Hematopoietic multipotent progenitor cell treated with erythropoietin and hydrocortisone succinate and interleukin-3 and kit ligand, for 17 days (in vitro differentiated cells): ENCODE measurements at places on chromosomes 6 and 20.
A peak's percentile ranks its signal among the peaks of the same experiment; 100 is the strongest.

DNA sequence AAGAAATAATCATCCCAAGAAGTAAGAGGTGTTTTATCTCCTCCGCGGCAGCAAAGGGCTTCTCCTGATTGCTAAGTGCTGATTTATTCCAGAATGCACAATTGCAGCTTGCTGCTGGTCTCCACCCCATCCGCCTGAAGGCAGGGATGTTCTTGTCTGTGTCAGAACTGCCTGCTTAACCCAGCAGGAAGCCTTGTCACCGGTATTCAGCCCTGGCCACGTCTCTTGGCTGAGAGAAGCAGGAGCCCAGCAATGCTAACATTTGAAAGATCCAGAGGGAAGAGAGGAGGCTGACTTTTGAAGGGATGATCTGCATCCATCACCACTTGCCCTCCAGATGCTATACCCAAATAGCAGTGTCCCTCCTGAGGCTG is 4.2 kb downstream of the SCML4 start:
- no peak for DNase-seq

DNA sequence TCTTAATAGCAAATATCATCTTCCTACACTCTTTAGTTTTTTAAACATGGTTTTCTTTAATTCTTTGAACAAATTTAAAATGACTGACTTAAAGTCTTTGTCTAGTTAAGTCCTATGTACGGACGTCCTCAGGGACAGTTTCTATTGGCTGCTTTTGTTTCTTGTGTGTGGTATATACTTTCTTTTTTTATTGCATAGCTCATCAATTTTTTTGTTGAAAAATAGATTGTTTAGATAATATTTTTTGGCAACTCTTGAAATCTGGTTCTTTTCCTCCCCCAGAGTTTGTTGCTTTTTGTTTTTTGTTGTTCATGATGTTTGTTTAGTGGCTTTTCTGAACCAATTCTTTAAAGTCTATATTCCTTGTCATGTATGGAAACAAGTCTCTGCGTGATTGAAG is 479.8 kb downstream of the PREX1 start:
- no peak for DNase-seq

DNA sequence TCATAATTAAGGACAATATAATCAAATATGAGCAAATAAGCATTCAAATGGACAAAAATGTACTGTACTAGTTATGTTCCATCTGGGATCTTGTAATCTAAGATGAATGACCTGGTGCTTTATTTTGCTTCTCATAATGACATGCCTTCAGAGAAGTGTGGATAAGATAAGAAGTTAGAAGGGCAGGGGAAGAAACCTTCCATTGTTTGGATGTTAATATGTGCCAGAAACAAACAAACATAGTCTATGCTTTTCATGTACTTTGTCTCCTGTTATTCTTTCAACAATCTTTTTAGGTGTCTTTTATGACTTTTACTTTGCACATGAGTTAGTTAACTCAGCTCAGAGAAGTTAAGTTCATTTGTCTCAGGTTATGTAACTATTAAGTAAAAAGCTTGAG is 511.5 kb upstream of the SOX4 start:
- no peak for DNase-seq

DNA sequence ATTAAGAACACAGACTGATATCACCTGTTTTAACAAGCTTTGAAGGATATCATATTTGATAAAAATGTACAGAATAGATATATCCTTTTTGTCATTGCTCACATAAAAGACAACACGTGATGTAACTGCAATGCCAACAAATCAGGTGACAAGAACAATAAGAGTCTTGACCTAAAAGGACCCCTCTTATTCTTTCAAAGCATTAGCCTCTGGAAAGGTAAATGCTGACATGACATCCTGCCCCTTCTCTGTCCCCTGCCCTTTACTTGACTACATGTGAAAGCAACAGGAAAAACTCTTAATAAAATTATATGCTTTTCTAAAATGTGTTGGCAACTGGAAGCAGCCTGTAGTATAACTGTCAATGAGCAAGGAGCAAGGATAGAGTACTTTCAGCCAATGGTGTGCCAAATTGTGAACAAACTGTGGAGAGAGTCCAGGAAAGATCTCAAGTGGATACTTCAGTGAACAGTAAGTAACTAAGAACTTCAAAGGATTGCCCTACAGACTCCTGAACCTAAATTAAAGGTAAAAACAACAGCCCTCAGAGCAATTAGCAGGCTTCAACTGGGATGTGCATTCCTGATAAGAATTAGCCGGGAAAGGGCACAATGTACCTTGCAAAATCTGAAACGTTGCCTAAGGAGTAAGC is 16.3 kb downstream of the PTPRK start:
- no peak for DNase-seq

DNA sequence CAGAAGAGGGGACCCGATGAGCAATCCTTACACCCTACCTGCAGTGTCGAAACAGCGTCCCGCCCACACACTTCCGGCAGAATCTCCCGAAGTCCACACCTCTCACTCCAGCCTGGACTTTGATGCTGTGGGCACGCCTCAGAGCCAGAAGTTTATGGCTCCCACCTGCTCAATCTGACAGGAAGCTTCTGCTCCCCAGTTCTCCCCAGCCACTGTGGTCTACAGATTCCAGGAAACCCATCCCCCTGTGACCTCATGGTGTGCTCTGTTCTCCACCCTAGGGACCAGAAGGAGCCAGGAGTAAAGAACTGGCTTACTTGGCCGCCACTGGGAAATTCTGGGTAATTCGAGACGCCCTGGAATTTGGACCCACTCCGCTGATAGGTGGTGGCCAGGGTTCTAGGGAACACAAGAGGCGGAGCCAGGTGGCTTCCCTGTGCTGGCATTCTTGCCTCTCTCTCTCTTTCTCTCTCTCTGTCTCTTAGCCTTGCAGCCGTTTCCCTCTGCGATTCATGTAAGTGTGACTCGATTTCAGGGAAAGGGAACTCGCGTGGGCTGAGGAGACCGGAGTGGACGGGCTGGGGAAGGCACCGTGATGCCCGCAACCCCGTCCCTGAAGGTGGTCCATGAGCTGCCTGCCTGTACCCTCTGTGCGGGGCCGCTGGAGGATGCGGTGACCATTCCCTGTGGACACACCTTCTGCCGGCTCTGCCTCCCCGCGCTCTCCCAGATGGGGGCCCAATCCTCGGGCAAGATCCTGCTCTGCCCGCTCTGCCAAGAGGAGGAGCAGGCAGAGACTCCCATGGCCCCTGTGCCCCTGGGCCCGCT is at the start of gene TRIM15:
Gene TRIM15, plus strand, starts transcription at position 457 of the 828 bp plus-strand sequence. Its CDS starts 139 bp downstream, at position 596.
- DNase-seq: peak; percentile 19

GRCh38 chr6:100449239-100449691 is 15.5 kb downstream of the SIM1 start:
- no peak for DNase-seq

GRCh38 chr6:12504325-12504966 is 212.1 kb upstream of the PHACTR1 start:
- no peak for DNase-seq

DNA sequence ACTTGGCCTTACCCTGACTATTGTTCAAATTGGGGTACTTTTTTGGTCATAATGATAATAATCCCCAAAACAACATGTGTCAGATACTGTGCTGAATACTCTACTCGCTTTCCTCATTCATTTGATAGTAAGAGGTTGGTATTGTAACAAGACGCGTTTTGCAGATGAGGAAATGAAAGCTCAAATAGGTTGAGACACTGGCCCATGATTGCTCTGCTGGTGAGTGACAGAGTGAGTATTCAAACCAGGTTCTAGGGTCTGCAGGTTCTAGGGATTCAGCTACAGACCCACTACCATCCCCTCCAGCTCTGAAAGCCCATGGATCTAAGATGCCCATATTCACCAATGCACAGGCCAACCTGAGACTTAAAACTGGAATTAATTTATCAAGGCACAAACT is 1.3 kb upstream of the ENPP4 start:
- DNase-seq: no peak

GRCh38 chr20:62818592-62819493 is 2.0 kb downstream of the COL9A3 start:
- no peak for DNase-seq

DNA sequence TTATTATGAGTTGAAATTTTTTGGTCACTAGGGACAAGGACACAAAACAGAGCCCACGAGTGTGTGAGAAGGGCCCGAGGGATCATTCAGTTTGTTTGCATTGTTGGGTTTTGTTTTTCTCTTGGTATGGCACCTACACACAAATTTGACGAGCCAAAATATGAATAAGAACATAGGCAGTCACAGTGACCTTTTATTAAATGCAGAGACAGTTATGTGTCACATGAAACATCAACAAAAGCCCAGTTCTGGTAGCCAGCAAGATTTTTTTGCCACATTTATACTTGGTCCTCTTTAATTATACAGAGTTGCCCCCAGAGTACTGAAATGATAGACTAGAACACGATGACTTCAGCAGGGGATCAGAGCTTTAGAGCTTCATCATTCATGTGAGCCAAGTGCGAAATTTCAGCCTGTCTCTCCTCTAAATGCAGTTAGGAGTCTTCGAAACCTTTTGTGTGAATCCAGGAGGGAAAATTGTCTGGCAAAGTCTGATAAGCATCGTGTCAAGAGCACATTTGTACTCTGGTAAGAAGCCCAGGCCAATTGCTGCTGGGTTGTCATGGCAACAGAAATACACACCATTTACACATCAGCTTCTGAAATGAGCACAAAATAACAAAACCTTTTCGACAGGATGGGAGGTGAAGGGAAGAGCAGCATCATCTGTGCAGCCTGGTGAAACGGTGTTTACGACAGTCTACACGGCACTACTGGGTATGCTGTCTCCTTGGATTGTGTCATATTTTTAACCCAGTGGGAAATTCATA is 79.2 kb upstream of the RIPOR2 start:
- no peak for DNase-seq

GRCh38 chr20:19003366-19004336 is 190.1 kb downstream of the SCP2D1 start:
- DNase-seq: no peak

DNA sequence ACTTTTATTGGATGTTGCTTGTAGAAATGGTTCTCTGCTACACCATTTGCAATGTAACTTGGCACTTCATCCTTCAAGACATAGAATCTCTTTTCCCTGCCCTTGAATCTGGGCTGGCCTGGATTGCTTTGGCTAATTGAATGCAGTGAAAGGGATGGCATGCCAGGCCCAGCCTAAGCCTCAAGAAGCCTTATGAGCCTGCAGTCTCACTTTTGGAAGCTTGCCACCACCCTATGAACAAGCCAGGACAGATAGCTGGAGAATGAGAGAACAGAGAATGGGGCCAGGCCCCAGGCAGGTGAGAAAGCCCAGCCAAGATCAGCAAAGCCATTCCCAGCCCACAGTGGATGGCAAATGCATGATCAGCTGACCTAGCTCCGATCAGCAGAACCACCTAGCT is 350.7 kb upstream of the RNF24 start:
- DNase-seq: no peak

GRCh38 chr6:2764610-2765165 is 505 bp upstream of the WRNIP1 start:
- DNase-seq: peak; percentile 76

DNA sequence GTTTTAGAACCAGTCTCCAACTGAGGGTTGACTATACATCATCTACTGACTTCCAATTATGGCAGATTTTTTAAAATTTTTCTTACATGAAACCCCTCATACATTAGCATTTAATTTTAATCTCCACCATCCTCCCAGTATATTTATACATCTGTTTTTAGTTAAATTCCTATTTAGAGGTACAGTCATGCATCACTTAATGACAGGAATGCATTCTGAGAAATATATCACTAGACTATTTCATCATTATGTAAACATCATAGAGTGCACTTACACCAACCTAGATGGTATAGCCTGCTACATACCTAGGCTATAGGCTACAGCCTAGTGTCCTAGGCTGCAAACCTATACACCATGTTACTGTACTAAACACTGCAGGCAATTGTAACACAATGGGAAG is 316.7 kb upstream of the MARCKS start:
- no peak for DNase-seq

GRCh38 chr6:122829456-122829855 is 40.4 kb downstream of the SMPDL3A start:
- no peak for DNase-seq

GRCh38 chr20:58138395-58138794 is 90.1 kb downstream of the ANKRD60 start:
- DNase-seq: no peak

- no peak for DNase-seq
Measured at GRCh38 chr6:2740581-2740980, 10.1 kb downstream of the MYLK4 start.

DNA sequence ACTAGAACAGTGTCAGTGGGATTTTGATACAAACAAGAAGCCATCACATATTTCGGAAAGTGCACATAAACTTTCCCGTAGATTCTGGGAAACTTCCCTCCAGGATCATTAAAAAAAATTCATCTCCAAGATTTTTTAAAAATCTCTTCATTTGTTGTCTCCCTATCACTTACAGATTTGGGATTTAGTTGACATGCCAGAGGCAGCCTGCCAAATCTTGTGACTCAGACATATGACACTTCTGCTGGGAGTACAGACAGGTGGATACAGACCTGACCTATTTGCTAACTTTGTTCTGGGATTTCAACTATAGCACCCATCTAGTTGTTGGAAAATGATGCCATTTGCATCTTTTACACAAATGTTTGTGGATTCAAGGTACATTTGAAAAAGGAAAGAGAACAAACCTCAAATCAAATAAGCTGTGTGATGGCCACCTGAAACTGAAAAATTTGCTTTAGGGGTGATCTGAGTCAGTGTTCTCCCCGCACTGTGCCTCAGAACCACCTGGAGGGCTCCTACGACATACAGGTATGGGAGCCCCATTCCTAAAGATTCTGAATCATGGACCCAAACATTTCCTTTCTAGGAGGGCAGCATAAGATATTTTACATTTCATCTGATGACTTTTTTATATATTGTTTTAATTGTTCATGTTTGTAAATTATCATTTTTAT is 21.9 kb upstream of the CD2AP start:
- no peak for DNase-seq

DNA sequence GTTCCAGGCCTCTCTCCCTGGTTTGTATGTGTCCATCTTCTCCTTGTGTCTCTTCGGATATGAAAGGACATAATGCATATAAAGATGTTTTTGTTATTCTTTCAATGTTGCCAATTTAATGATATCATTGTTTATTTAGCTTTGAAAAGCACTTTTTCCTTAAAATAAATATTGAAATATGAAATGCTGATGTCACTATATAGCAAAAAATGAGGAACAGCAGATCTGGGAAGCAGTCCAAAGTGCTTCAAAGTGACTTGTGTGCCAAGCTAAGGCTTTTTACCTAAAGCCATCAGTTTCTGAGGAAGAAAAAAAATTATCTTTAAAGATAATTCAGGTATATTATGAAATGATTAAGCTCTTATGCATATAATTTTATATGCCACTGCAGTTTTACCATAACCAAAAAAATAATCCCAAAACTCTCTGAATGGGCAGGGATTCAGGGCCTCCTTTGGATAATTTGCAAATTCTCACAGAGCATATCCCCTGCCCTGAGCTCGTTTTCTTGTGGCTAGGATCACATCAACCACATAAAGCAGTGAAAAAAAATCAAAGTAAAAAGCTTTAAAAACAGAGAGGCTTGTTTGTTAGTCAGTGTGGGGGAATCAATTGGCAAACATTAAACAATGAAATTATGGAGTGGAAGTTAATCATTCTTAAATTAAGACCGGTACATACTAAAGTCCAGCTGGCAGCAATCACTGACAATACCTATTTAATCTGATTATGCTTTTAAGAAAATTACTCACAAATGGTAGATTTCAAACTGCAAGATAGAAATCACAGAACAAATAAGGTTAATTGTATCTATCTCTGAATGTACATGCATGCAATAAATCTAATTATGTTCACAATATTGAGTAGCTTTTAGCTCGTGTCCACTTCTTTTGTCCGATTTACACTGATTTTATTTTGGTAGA is 1027.9 kb upstream of the ADGRB3 start:
- no peak for DNase-seq

- DNase-seq: no peak
Measured at GRCh38 chr6:108966855-108967755, 118.9 kb downstream of the ARMC2 start.

GRCh38 chr6:36023996-36024795 is at the start of gene SLC26A8:
Gene SLC26A8, minus strand, starts transcription at chr6:36024641. Its CDS starts 4,934 bp downstream, at chr6:36019707.
- DNase-seq: no peak
